NCI-H1694 (cell line): ENCODE measurements at places on chromosomes 4 and X.

DNA sequence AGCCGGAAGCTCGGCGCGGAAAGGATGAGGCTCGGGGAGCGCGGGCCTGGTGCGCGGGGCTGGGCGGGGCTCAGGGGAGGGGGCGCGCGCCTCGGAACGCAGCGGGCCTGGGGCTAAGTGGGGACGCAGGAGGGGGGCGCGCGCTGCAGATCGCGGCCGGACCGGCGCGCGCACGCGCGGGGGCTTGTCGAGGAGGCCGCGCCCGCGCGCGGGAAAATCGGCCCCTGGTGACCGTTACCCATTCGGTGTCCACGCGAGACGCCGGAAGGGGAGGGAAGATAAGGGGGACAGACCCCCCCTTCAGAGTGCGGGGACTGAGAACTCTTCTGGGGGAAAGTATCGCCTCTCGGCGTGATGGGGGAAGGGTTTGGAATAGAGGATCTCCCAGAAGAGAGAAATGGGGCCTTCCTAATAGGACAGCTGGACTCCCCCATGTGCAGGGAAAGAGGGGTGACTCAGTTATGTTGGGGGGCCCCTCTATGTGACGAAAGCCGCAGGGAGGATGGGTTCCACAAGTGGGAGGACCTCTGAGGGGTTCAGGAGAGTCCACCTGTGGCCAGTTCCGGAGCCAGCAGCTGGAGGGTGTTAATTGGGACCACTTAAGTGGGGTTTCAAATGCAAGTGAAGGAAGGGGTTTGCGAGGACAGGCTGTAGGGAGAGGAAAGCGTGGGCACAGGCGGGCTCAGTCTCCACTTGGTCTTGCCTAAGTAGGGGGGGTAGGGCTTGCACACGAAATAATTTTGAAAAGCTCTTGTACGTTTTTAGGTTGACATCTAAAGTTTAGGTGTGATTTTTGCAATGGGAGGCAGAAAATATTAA is 584 bp downstream of the SUV39H1 start:
- DNase-seq: peak; percentile 22

- no peak for DNase-seq
Observed at GRCh38 chrX:75061701-75062100, 94.4 kb downstream of the ABCB7 start.

GRCh38 chr4:2761035-2761923 is 5.1 kb upstream of the TNIP2 start:
- no peak for DNase-seq

DNA sequence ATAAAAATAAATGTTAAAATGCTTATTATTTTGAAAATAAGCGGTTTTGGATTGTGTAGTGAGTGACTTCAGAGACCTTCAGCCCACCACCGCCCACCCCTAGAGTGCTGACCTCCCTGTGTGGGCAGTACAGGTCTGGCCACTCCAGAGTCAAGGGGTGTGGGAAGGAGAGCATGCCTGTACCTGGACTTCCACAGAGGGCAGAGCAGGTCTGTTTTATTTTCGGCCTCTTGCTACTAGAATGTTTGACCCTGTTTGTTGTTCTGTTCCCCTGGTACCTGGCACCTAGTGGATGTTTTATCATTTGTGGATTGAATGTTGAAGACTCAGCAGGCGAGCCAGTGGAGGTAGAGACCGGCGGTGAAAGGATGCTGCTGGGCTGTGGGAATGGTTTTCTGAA is 14.3 kb downstream of the PIGG start:
- no peak for DNase-seq

GRCh38 chr4:55078987-55079386 is 46.4 kb downstream of the KDR start:
- no peak for DNase-seq

- DNase-seq: no peak
Observed at GRCh38 chrX:19774905-19775304, 112.5 kb downstream of the SH3KBP1 start.

- no peak for DNase-seq
Observed at GRCh38 chr4:62366939-62367338, 1166.8 kb downstream of the ADGRL3 start.

GRCh38 chr4:37243722-37244582 is 591 bp upstream of the NWD2 start:
- DNase-seq: no peak

- DNase-seq: no peak
Observed at GRCh38 chr4:147741190-147741788, 9.4 kb downstream of the ARHGAP10 start.

GRCh38 chrX:24480400-24480865 is 15.3 kb downstream of the PDK3 start:
- DNase-seq: no peak

GRCh38 chr4:141686879-141687278 is 50.5 kb downstream of the IL15 start:
- DNase-seq: no peak

DNA sequence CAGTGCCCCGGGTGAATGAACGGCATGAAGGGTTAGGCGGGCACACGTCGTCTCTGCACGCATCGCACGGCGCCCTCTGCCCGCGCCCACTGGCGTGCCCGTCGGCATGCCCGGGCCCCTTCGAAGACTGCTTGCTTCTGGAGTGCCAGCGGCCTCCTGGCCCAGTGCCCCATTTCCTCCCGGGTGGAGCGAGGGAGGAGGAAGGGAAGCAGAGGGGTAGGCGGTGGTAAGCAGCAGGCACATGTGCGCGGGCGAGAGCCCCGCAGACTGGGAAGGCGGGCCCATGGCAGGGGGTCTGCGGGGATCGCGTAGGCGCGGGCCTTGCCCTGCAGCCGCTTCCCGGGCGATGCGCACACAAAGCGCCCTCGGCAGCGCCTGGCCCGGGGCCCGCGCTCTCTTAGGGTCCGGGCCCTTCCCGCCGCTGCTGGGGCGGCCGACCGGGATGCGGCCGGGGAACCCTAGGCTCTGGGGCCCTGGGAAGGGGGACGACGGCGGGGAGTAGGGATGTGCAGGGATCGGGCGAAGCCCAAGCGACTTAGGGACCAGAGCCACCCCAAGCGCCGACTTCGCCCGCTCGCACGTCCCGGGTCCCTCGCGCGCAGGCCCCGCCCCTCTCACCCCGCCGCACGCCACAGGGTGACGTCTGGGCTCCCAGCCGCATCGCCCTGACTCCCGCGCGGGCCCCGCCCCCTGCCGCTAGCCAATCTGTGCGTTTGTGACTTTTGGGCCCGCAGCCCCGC is 866 bp upstream of the EMD start:
- DNase-seq: peak; percentile 41

- DNase-seq: no peak
Observed at GRCh38 chr4:79516114-79516513, 108.1 kb upstream of the GK2 start.
